ENCODE measurements at places on chromosomes 2 and 18.

DNA sequence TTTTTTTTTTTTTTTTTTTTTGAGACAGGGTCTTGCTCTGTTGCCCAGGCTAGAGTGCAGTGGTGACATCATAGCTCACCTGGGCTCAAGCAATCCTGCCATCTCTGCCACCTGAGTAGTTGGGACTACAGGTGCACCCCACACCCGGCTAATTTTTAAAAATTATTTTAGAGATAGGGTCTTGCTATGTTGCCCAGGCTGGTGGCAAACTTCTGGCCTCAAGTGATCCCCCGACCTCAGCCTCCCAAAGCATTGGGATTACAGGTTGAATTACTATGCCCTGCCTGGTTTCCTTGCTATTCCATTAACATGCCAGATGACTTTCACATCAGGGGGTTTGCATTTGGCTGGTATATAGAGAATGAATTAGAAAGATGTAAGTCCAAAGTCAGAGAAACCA, 253.2 kb downstream of the CAMKMT start:
- no peak for DNase-seq

GRCh38 chr2:69307579-69308064, 79.4 kb downstream of the GFPT1 start:
- no peak for DNase-seq

DNA sequence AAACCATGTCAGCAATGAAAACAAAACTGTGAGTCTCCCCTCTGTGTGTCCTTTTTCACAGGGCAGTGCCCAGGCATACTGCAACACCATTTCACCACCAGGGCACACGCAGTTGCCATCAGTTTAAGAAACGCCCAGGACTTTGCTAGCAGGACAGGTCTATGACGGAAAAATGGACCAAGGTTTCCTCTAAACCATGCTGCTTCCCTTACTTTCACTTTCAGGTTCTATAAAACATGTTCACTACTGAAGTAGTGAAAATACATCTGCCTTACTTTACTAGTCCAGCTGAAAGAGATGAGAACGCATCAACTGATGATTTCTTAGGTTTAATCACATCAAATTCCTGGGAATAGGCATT, 110.5 kb downstream of the TCF4 start:
- no peak for DNase-seq

DNA sequence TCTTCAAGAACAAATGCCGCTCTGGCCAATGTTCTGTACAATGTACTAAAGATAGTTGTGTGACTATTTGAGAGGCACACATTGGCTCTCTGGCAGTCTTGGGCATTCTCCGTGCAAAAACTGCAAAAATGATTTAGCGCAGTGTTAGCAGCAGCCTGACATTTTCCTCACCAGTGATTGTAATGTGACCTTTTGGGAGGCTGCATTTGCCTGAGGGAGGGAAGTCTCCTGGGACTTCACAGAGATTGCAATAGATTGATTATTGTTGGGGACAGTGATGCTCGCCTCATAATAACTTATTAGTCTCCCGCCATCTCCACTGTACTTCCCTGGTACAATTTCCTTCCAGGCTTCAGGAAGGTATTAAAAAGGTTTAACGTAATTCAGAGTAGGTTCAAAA, 149.2 kb downstream of the UXS1 start:
- no peak for DNase-seq

DNA sequence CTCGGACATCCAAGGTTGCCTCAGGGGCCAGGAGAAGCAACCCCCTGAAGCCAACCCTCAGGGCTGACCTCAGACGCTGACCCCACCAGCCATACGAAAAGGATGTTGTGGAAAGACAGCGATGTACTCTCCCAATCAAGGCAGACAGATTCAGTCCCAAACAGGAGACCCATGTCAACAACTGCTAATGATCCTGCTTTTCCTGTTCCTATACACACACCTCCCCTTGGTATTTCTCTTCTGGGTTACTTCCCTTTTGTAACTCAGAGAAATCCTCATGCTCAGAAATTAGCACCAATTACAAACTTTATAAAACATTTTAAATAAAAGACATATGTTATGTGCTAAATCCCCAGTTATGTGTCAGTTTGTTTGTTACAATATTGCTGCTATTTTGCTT, 120.8 kb downstream of the PID1 start:
- DNase-seq, result no peak

- DNase-seq, result no peak
These were observed 21.7 kb downstream of the NR4A2 start for GRCh38 chr2:156310773-156311172.

GRCh38 chr2:128313091-128313836, 5.4 kb downstream of the HS6ST1 start:
- DNase-seq, result no peak

GRCh38 chr2:37895140-37895539, 29.9 kb upstream of the RMDN2 start:
- no peak for DNase-seq

GRCh38 chr2:118914721-118915453, 27.1 kb upstream of the MARCO start:
- no peak for DNase-seq

DNA sequence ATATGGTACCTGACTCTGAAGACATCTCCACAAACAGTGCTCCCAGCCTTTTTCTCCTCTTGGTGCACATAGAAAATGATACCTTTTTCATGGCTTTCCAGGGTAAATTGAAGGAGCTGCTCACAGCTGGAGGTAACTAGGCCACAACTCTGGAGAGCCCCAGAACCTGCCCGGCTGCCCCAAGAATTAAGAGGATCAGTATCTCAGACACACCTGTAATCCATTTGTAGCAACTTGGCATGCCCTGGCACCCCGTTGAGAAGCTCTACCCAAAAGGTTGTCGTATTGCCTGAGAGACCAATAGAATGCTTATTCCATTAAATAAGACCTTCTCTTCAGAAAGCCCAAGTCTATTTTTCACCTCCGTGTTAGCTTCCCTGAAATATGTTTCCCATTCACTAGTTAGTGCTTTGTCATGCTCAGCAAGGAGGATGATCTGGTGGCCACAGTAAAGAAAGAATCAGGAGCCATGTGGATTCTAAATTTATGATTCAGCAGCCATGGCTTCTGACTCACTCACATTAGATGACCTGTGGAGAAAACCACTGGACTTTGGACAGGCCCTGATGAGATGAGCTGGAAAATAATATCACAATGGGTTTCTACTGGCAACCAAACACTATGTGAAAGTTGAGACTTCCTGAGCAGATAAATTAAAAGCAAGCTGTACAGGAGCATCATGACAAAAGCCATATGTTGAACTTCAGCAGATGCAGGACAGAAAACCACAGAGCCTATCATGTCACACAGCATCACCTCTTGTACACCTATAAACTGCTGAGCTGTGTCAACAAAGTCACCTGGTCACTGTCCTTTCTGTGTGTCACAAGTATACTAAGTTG, 253.3 kb upstream of the OSR1 start:
- DNase-seq, result no peak

DNA sequence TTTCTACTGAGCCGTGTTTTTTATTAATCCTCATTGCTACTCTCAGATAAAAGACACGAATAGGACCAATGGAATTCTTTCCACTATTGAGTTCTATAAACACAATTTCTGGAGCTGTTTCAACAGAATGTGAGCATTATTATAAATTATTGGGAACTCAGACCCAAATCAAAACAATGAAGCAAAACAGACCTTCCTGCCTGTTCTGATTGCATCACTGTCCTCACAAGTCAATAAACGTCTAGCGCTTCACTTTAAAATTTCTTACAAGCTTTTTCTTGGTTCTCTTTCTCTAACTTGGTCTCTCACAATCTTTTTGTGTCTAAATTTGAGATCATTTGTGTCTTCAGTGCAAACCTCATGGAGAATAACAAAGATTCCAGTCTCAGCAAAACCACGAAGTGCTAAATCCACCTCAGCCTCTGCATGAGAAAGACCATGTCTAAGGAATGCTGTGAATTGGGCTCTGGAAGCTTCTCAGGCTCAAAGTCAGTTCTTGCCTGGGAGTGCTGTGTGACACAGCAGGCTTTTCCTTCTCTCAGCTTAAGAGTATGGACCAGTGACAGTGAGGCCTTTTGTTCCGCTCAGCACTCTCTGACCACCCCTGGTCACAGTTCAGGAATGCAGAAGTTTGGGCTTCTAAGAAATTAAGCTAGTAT, 22.8 kb downstream of the ARHGAP28 start:
- no peak for DNase-seq

- DNase-seq, result no peak
These were observed 440.6 kb upstream of the SLC14A2 start for GRCh38 chr18:45174629-45175136.

DNA sequence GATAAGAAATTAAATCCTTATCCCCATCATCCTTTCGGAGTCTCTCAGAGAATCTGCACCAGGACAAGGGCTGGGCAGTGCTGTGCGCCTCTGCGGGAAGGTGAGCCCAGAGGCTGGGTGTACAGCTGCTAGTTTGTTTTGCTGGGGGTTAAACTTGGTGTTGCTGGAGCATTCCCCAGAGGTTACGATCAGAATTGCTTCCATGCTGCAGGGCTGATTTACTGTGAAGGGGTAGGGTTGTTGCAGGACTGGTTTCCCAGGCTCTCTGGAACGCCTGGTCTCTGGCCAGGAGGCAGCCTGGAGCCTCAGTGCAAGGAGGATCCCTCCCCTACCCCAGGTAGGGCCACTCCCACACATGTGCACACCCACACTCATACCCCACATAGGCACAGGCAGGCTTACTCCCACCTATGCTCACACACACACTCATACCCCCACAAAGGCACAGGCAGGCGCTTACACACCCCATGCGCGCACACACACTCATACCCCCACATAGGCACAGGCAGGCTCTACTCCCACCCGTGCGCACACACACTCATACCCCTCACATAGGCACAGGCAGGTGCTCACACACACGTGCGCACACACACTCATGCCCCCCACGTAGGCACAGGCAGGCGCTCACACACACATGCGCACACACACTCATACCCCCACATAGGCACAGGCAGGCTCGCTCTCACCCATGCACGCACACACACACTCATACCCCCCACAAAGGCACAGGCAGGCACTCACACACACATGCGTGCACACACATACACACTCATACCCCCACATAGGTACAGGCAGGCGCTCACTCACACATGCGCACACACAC, 11.3 kb downstream of the CNNM4 start:
- DNase-seq, result no peak

DNA sequence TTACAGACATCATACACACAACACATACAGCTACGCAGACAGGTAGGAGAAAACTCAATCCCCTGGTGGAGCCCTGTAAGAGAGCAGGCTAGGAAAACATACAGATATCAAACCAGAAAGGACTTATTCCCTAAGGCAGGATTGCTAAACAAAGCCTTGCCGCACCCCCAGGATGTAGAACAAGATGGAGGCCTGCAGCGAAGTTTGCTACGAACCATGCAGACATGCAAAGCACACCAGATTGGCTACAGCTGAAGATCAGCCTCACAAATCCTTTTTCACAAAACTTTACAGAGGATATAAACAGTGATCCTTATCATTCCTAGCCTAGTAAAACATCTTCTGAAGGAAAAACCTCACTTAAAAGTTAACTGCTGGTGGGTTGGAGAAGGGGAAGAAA, 28.3 kb downstream of the C18orf54 start:
- DNase-seq, result no peak

DNA sequence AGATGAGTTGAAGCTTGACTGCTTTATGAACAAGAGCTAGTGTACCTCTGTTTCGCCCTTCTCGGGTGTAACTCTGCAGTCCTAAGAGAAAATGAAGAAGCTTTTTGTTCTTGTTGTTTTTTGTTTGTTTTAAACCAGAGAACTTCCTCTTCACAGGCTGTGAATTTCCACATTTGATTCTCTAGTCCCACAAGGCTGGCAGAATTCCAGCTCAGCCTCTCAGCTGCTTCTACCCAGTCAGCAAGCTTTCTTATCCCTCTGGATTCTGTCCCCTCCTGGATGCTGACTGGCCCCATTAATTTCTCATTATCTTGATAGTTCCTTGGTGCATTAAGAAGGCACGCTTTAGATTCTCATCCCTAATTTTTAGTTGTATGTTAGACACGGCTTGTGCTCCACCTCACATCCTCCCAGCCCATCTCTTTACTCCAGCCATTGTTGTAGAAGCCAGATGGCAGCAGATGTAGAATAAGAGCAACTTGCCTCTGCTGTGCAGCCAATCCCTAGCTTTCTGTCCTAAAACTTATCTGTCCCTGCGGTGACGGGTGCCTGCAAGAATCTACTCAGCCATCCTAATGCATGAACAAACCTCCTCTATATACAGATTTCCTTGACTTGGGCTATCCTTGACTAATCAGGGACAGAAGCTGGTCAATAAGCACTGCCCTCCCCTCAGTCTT, 12.3 kb upstream of the RESP18 start:
- no peak for DNase-seq

DNA sequence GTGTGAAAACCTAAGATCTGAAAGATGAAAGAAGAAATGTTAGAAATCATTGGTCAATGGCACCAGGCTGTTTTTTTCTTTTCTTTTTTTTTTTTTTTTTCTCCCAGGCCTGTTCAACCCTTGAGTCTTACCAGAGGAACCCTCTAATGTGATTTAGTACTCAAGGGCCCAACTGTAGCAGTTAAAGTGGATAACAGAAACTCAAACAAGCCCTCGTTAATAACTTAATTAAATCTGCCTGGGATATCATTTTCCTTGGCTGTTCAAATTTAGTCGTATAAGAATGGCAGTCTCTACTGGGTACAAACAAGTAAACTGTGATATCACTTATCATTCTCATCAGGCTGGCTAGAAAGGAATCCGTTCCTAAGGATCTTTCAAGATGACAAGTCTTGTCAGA, 16.5 kb downstream of the ARL4C start:
- no peak for DNase-seq

DNA sequence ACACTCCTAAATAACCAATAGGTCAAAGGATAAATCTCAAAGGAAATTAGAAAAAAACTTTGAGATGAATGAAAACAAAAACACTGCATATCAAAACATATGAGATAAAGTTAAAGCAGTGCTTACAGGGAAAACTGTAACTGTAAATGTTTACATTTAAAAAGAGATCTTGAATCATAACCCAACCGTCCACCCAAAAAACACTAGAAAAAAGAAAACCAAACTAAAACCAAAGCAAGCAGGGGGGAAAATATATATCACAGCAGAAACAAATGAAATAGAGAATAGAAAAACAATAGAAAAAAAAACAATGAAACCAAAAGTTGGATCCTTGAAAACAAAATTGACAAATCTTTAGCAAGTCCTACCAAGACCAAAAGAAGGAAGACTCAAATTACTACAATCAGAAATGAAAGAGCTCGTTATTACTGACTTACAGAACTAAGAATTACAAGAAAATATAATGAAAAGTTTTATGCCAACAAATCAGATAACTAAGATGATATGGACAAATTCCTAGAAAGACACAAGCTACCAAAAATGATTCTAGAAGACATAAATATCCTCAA, 65.6 kb downstream of the TLK1 start:
- no peak for DNase-seq

DNA sequence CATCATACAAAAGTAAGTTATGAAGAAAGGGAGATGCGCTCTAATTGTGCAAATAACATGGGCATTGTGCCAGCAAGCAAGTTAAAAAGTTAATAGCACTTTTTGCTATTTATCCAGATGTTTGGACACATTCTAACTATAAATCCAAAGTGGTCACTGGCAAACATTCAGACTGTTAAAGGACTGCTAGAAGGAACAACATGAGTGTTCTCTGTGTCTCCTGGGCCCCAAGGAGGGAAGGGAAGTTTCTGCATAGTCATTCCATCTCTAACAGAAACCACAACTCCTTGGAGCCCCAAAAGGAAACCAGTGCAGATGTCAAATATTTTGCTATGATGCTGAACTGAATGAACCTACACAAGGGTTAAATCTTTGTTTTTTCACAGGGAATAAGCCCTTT, 213.3 kb upstream of the HNRNPA3 start:
- no peak for DNase-seq
